ENCODE measurements at places on chromosomes 6 and 20.

- peaks cover 14% of the 10 kb centered on the region for H3K27me3 ChIP-seq
- H3K4me1 ChIP-seq, result no peaks in the 10 kb centered on the region
- H3K27ac ChIP-seq, result no peak overlapping the region
- H3K4me3 ChIP-seq, result no peak overlapping the region
- DNase-seq, result no peak
Measured at GRCh38 chr6:834866-835265, 141.9 kb upstream of the EXOC2 start.

DNA sequence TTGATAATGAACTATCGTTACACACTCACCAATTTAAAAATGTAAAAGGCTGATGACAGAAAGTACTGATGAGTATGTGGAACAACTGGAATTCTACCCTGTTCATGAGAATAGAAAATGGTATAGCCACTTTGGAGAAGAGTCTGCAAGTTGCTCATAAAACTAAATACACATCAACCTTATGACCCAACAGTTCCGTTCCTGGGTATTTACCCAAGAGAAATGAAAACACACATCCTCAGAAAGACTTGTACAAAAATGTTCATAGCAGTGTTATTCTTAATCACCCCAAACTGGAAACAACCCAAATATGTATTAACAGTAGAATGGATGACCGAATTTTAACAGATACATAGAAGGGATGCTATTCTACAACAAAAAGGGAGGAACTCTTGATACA lies 145.7 kb upstream of the LRFN2 start:
- peaks cover 13% of the 10 kb centered on the region for H3K27me3 ChIP-seq
- H3K36me3 ChIP-seq, result no peaks in the 10 kb centered on the region
- H3K4me3 ChIP-seq, result no peak overlapping the region
- no peaks in the 10 kb centered on the region for H3K4me1 ChIP-seq

GRCh38 chr20:18018100-18018499 lies 39.6 kb downstream of the OVOL2 start:
- H3K4me1 ChIP-seq, result no peaks in the 10 kb centered on the region
- no peak for DNase-seq
- no peak overlapping the region for H3K27ac ChIP-seq

DNA sequence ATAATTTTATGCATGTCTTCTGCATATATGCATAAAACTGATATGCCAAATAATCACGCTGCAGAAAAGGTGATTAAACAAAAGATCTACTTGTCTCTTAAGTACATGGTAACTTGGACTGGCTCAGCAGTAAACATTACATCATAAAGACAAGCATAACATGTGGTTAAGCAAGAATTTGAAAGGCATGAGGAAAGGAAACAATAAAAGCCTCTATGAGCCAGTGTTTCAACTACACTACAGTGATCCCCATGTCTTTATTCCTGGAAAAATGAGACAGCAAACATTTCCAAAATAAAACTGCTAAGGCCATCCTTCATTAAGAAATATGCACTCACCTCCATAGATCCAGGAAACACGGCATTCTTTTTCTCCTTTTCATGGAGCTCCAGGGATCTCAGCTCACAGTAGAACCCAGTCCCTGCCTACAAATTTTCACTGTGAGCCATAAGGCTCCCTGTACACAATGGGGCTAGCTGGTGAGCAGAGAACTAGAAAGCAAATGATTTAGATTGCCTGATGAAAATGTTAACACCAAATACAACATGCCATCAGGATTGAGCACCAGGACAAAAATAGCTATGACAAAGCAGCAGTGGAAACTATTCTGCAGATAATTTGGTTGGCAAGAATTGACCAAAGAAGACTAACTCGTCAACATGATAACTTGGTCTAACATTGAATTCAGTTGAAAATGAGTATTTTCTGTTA lies 156.1 kb downstream of the COL21A1 start:
- no peak overlapping the region for H3K4me3 ChIP-seq
- H3K36me3 ChIP-seq, result no peaks in the 10 kb centered on the region
- H3K27ac ChIP-seq, result no peak overlapping the region
- DNase-seq, result no peak

- DNase-seq, result no peak
- no peak overlapping the region for H3K27ac ChIP-seq
- H3K4me3 ChIP-seq, result no peak overlapping the region
- no peaks in the 10 kb centered on the region for H3K4me1 ChIP-seq
Measured at GRCh38 chr20:60658681-60659080, 593.4 kb upstream of the CDH4 start.

GRCh38 chr20:58306421-58307261 lies 2.9 kb upstream of the RAB22A start:
- H3K27me3 ChIP-seq, result no peaks in the 10 kb centered on the region
- peak overlapping the region; percentile 53 for H3K4me3 ChIP-seq
- DNase-seq, result peak; percentile 59

GRCh38 chr6:138246650-138247440 lies 28.6 kb upstream of the PBOV1 start:
- H3K36me3 ChIP-seq, result no peaks in the 10 kb centered on the region
- peaks cover 13% of the 10 kb centered on the region for H3K27me3 ChIP-seq
- DNase-seq, result no peak
- H3K4me1 ChIP-seq, result no peaks in the 10 kb centered on the region

DNA sequence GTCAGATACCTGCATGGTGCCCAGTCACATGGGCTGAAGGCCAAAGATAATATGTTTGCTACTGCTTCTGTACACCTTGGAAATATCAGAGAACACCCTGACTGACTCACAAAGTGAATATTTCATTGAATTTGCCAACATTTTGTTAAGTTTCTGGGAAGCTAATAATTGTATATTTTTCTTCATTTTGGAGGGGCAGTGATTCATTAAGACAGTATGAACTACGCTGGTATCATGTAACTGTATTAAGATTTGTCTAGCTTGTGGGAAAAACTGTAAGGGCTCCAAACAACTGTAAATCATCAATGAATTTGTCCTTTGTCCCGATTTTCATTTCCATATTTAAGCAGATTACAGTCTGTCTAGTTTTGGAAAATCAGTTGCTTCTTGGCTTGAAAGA lies 102.3 kb upstream of the CCN2 start:
- no peaks in the 10 kb centered on the region for H3K4me1 ChIP-seq
- H3K27me3 ChIP-seq, result no peaks in the 10 kb centered on the region
- H3K27ac ChIP-seq, result no peak overlapping the region
- no peaks in the 10 kb centered on the region for H3K36me3 ChIP-seq
- DNase-seq, result no peak

- no peak overlapping the region for H3K27ac ChIP-seq
- H3K36me3 ChIP-seq, result no peaks in the 10 kb centered on the region
- H3K4me1 ChIP-seq, result peaks cover 46% of the 10 kb centered on the region
- no peak overlapping the region for H3K4me3 ChIP-seq
- no peak for DNase-seq
Measured at GRCh38 chr6:6556738-6557503, 31.6 kb upstream of the LY86 start.

DNA sequence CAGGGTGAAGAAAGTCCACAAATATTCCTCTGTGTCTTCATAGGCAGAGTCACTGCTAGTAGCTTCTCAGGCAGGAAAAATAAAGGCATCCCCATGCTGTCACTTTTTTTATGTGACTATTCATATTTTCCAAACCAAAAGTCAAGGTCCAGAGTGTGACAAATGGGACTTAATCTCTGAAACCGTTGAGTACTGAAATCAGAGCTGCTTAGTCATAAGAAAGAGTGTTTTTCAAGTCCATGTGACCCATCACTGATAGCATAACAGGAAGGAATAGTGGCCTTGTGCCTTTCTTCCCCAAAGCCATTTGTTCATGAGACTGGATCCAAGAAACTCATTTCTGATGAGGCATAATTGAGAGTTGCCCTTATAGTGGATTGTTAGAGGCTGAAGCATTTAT lies 210.3 kb upstream of the TSHZ2 start:
- no peaks in the 10 kb centered on the region for H3K36me3 ChIP-seq
- no peak overlapping the region for H3K4me3 ChIP-seq
- no peaks in the 10 kb centered on the region for H3K27me3 ChIP-seq

GRCh38 chr6:139756381-139756780 lies 381.9 kb upstream of the CITED2 start:
- H3K36me3 ChIP-seq, result no peaks in the 10 kb centered on the region
- no peak overlapping the region for H3K27ac ChIP-seq
- H3K4me1 ChIP-seq, result no peaks in the 10 kb centered on the region
- DNase-seq, result no peak
- H3K4me3 ChIP-seq, result no peak overlapping the region

DNA sequence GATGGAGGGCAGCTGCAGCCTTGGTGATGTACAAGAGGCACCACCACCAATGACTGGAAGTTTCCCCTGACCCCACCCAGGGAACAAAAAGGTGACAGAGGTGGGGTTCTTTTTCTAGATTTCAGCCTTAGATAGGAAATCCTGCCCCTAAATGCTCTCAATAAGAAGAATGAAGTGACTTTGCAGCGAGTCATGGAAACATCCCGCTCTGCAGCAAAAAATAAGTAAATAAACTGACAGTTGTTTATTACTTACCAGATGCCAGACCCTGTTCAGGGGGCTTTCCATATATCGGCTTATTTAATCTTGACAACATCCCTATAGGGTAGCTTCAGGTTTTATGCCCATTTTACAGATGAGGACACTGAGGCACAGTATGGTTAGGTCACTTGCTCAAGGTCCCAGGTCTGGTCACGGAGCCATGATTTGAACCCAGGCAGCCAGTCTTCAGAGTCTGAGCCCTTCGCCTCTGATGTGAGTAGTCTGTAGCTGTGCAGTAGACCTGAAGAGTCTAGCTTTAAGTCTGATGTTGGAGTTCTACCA lies 19.2 kb downstream of the C6orf89 start:
- peaks cover 71% of the 10 kb centered on the region for H3K36me3 ChIP-seq
- H3K4me1 ChIP-seq, result peaks cover 29% of the 10 kb centered on the region
- DNase-seq, result no peak
- H3K27ac ChIP-seq, result no peak overlapping the region
- no peak overlapping the region for H3K4me3 ChIP-seq

GRCh38 chr20:58402305-58402704 lies 13.3 kb downstream of the VAPB start:
- H3K27me3 ChIP-seq, result no peaks in the 10 kb centered on the region
- H3K4me3 ChIP-seq, result no peak overlapping the region
- H3K4me1 ChIP-seq, result peaks cover 26% of the 10 kb centered on the region
- DNase-seq, result no peak
- no peak overlapping the region for H3K27ac ChIP-seq

DNA sequence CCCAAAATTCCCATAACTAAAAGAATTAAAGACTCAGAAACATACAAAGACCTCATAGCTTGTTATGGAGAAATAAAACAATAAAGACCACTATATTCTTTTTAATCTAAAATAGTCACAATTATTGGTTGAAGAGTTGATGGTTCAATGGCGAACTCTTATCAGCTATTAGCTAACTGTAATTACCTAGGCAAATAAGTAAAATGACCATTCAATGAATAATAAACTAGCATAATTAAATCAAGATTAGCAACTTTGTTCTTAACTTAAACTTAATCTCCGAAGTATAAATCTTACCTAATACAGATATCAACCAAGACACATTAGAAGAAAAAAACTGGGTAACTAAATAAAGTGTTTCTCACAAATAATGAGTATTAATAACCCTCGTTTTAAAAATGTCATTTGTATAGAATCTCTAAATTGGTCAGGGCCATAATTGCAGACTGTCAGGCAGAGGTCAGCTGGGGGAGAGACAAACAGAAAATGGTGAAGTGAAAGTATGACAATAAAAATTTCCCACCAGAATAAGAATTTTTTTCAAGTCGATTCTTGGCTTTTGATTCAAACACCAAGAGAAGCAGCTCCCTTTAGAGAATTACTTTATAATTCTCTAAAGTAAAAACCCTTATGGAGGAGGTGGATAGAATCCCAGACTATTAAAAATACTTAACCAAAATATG lies 1.7 kb downstream of the FKBP5 start:
- peak overlapping the region; percentile 87 for H3K27ac ChIP-seq
- no peaks in the 10 kb centered on the region for H3K27me3 ChIP-seq
- H3K4me1 ChIP-seq, result peaks cover 23% of the 10 kb centered on the region

GRCh38 chr20:24736131-24736843 lies 212.8 kb upstream of the CST7 start:
- H3K27me3 ChIP-seq, result no peaks in the 10 kb centered on the region
- H3K4me1 ChIP-seq, result peaks cover 20% of the 10 kb centered on the region
- no peak overlapping the region for H3K27ac ChIP-seq
- H3K4me3 ChIP-seq, result no peak overlapping the region

DNA sequence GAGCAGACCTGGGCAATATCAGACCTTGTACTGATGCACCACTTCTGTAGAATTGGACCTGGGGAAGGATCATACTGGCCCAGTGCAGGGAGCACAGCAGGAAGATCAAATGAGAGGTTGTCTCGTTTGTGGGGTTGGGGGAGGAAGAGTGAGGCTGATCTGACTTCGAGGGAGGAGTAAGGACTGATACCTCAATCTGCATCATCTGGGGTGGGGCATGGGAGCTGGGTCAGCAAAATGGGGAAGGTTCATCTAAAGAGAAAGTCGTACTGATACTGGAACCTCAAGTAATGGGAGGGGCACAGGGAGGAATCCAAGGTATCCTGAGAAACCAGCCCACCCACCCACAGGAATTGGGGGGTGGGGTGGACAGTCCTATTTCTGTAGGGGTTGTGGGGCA lies 3.7 kb downstream of the RNF39 start:
- H3K27me3 ChIP-seq, result peaks cover 56% of the 10 kb centered on the region
- H3K4me3 ChIP-seq, result no peak overlapping the region
- H3K4me1 ChIP-seq, result peaks cover 31% of the 10 kb centered on the region
- peaks cover 42% of the 10 kb centered on the region for H3K36me3 ChIP-seq
- DNase-seq, result no peak

DNA sequence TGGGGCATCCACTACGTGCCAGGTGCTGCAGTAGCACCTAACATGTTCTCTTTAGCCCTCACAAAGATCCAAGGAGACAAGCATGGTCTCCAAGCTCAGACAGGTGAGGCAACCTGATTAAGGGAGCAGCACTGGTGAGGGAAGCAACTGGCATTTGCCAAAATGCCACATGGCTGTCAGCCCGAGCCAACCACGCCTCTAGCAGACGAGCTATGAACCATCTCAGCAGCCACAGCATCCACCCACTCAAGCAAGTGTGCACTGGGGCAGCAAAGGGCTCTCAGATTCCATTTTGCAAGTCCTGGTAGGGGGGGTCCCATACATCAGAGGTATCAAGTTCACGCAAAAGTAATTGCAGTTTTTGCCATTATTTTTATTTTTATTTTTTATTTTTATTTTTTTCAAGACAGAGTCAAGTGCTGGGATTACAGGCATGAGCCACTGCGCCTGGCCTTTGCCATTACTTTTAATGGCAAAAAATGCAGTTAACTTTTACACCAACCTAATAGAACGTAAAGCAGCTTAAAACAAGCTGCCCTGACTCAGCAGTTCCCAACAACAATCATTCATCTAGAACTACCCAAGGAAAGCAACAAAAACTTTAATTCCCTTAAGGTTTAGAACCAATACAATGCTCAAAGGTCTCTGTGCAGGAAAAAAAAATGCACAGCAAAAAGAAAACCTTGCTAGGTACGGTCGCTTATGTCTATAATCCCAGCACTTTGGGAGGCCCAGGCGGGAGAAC lies 36.3 kb upstream of the SPDEF start:
- DNase-seq, result no peak
- H3K27ac ChIP-seq, result no peak overlapping the region
- peaks cover 6% of the 10 kb centered on the region for H3K4me1 ChIP-seq

- H3K27me3 ChIP-seq, result no peaks in the 10 kb centered on the region
- no peak overlapping the region for H3K4me3 ChIP-seq
- H3K27ac ChIP-seq, result no peak overlapping the region
- no peaks in the 10 kb centered on the region for H3K36me3 ChIP-seq
- H3K4me1 ChIP-seq, result no peaks in the 10 kb centered on the region
- no peak for DNase-seq
Measured at GRCh38 chr6:113073611-113074191, 726.6 kb downstream of the RFPL4B start.
